ENCODE measurements at places on chromosomes 6 and 20. TPM values are rescaled to one million over a fixed set of nuclear protein-coding genes. Genes with fewer than 3 reads are reported as not detected.

NUDT3 gene
- total RNA-seq = 19.4 TPM

DNA sequence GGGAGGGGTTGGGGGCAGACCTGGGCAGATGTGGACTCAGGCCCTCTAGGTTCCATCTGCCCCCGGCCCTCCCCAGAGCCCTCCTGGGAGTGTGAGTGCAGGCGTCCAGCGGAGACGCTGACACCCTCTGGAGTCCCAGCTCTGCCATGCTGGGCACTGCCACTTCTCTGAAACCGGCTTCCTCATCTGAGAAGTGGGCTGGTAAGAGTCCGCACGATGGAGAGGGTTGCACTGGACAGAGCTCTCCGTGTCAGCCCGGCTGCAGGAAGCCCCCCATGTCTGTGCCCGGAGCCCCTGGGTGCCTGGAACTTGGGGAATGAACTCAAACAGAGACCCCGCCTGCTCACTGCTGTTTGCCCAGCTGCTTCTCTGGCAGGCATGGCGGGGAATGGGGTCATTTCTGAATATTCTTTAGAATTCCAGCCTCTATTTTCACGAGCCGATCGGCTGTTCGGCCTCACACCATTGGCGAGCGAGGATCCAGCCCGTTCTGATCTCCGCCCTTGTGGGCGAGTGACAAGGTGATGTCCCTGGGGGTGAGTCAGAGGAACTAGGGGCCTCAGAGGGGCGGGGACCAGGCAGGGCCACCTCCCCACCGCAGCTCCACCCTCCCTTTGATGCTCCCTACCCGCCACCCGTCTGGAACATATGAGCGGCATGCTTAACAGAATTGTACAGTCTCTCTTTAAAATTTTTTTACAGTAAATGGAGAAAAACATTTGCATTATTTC is 47.8 kb upstream of the GATA5 start:
- peaks cover 11% of the 10 kb centered on the region for H3K4me1 ChIP-seq
- H3K27me3 ChIP-seq = peaks cover 9% of the 10 kb centered on the region
- H3K4me3 ChIP-seq = no peak overlapping the region

- H3K36me3 ChIP-seq = peaks cover 4% of the 10 kb centered on the region
- no peak for DNase-seq
- peaks cover 3% of the 10 kb centered on the region for H3K27me3 ChIP-seq
- H3K4me3 ChIP-seq = no peak overlapping the region
These were observed 200.5 kb upstream of the ARG1 start for GRCh38 chr6:131372535-131372934.

DNA sequence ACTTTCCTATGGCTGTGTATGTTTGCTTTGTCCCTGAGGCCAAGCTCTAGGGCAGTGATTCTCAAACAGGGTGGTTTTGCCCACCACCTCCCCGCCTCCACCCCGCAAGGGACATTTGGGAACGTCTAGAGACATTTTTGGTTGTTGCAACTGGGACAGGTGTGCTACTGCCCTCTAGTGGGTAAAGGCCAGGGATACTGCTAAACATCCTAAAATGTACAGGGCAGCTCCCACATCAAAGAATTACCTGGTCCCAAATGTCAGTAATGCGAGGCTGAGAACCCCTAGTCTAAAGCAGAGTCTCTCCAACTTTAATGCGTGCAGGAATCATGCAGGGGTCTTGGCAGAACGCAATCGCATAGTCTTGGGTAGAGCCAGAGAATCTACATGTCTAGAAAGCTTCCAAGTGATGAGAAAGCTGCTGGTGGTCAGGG is 5.1 kb downstream of the KCNS1 start:
- no peak for DNase-seq
- H3K36me3 ChIP-seq = no peaks in the 10 kb centered on the region
- no peaks in the 10 kb centered on the region for H3K4me1 ChIP-seq
- H3K27me3 ChIP-seq = peaks cover 40% of the 10 kb centered on the region
- no peak overlapping the region for H3K27ac ChIP-seq
- no peak overlapping the region for H3K4me3 ChIP-seq

Data from type B pancreatic cell (in vitro differentiated cells).